A549 treated with ZK216348 at 1 μM for 4 hours (cell line): ENCODE measurements at places on chromosomes 13 and 19. TPM values are rescaled to one million over a fixed set of nuclear protein-coding genes. Genes with fewer than 3 reads are reported as not detected.

The APC2 gene
- total RNA-seq: 0.78 to 2.1 TPM (median 1.8 TPM) in 5 replicates

The INAFM1 gene
- 4.4 to 12.1 TPM (median 10.8 TPM) in 5 replicates for total RNA-seq

The TSHZ3 gene
- 1.8 to 3.5 TPM (median 3.0 TPM) in 5 replicates for total RNA-seq

The ZNF813 gene
- total RNA-seq: 0.11 to 0.49 TPM (median 0.31 TPM) in 5 replicates

The DNAJC15 gene
- 0.03 to 0.20 TPM (median 0.11 TPM) in 5 replicates for total RNA-seq

The ZNF101 gene
- 3.7 to 5.0 TPM (median 4.3 TPM) in 5 replicates for total RNA-seq

The IGFL1 gene
- total RNA-seq: 1.3 to 3.8 TPM (median 2.4 TPM) in 5 replicates

The PEAK3 gene
- total RNA-seq: 0.07 TPM in 1 of 5 replicates, not detected in the others

The C19orf33 gene
- total RNA-seq: 493 to 766 TPM (median 736 TPM) in 5 replicates

The PSG11 gene
- not detected in 5 replicates for total RNA-seq

The LILRA5 gene
- total RNA-seq: not detected in 5 replicates

The KCTD15 gene
- 31.6 to 70.3 TPM (median 61.4 TPM) in 5 replicates for total RNA-seq

The AMH gene
- 5.3 to 22.3 TPM (median 16.9 TPM) in 5 replicates for total RNA-seq

The FUT3 gene
- total RNA-seq: 0.12 TPM in 1 of 5 replicates, not detected in the others

The ENOX1 gene
- total RNA-seq: 0.87 to 1.4 TPM (median 1.0 TPM) in 5 replicates

The BEST2 gene
- 0.47 to 0.85 TPM (median 0.62 TPM) in 5 replicates for total RNA-seq

The RUBCNL gene
- 0.08 to 0.11 TPM (median 0.11 TPM) in 3 of 5 replicates, not detected in the others for total RNA-seq

The SCN1B gene
- total RNA-seq: 9.7 to 20.8 TPM (median 20.6 TPM) in 5 replicates

The ZNF793 gene
- 0.16 TPM in 1 of 5 replicates, not detected in the others for total RNA-seq

The WDR87 gene
- total RNA-seq: not detected in 5 replicates

The PLPP2 gene
- total RNA-seq: 57.5 to 116 TPM (median 106 TPM) in 5 replicates

The LSR gene
- 8.3 to 10.8 TPM (median 10.1 TPM) in 5 replicates for total RNA-seq

The KIRREL2 gene
- 0.24 to 0.70 TPM (median 0.52 TPM) in 5 replicates for total RNA-seq

The ZNF577 gene
- total RNA-seq: 0.06 to 0.13 TPM in 2 of 5 replicates, not detected in the others

The SHD gene
- not detected in 5 replicates for total RNA-seq

The MBD3L2 gene
- not detected in 5 replicates for total RNA-seq

The SHISA7 gene
- not detected in 5 replicates for total RNA-seq

The SERP2 gene
- total RNA-seq: not detected in 5 replicates

The ZNF829 gene
- total RNA-seq: 0.42 to 0.52 TPM (median 0.45 TPM) in 5 replicates

The OXGR1 gene
- not detected in 5 replicates for total RNA-seq

The ADGRL1 gene
- 2.3 to 5.8 TPM (median 5.1 TPM) in 5 replicates for total RNA-seq

The ZNF763 gene
- not detected in 5 replicates for total RNA-seq

The KLK14 gene
- 0.20 to 0.68 TPM (median 0.28 TPM) in 5 replicates for total RNA-seq

The TPTE2 gene
- total RNA-seq: not detected in 5 replicates

The LRRC4B gene
- total RNA-seq: 0.38 to 0.68 TPM (median 0.58 TPM) in 5 replicates

The RASIP1 gene
- total RNA-seq: 0.13 to 1.4 TPM (median 0.36 TPM) in 5 replicates

The TNPO2 gene
- 24.7 to 40.2 TPM (median 36.9 TPM) in 5 replicates for total RNA-seq

The PDCD2L gene
- total RNA-seq: 24.6 to 36.4 TPM (median 33.5 TPM) in 5 replicates

The OLFM2 gene
- 7.5 to 14.3 TPM (median 11.3 TPM) in 5 replicates for total RNA-seq

The NOTCH3 gene
- 6.2 to 16.3 TPM (median 13.3 TPM) in 5 replicates for total RNA-seq

The CERS1 gene
- 3.1 to 7.2 TPM (median 6.3 TPM) in 5 replicates for total RNA-seq
